ENCODE measurements at places on chromosomes 5 and 9.

DNA sequence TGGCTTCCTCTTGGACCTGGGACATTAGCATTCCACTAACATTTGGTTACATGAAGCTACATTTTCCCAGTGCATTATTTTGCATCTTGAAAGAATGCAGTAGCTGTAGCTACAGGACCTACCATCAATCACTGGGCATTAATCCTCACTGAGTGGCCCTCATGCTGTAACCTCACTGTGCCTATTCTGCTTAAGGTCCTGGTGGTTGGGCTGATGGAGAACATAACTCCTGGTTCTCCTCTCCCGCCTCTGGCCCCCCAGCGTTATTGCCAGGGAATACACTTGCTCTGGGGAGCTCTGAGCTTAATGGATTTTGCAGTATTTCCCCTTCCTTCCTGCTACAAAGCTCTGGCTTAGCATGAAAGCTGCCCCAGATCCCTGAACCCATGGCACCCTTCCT, 111.5 kb upstream of the EQTN start:
- DNase-seq: no peak

- DNase-seq: no peak
These were observed 37.4 kb downstream of the CTSL start for GRCh38 chr9:87763286-87763685.

- DNase-seq: no peak
These were observed 16.2 kb downstream of the ROPN1L start for GRCh38 chr5:10457682-10458574.

GRCh38 chr9:91741522-91741921, 208.5 kb downstream of the ROR2 start:
- no peak for DNase-seq
